Body of pancreas (tissue), 4 donors: ENCODE measurements at places on chromosomes 16 and 17.

DNA sequence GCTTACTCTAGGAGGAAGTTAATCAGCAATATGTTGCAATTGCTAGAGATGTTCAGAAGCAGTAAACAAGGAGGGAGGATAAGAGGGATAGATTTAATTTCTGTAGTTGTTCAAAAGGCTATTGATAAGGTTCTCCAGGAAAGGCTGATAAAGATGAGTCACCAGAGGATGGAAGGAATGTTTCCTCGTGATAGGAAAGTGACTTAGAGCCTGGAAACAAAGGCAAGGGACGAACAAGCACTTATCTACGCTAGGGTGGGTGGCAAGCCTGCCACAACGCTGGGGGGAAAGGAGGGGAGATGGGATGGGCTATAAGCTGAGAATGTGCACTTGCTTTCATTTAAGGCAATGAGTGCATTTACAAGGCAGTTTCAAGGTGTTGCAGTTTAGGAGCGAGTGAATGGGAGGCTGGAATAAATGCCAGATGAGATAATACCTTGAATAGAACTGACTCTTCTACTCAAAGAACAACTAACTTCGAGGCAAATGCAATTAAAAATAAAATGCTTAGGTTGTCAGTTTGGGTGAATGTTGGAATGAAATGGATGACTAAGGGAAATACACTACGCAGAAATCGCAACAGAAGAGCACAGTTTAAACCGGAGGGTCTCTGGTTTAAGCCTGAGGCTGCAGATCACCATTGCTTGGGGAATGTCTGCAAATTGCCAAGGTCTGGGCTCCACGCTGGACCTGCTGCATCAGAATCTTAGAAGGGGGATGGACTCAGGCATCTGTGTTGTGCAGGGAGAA is 76.0 kb upstream of the RBBP6 start:
- no peak for DNase-seq

- DNase-seq: no peak
Observed at GRCh38 chr16:6903671-6904070, 429.0 kb upstream of the RBFOX1 start.

GRCh38 chr17:5027916-5028315 is 7.3 kb downstream of the SLC52A1 start:
- DNase-seq: no peak

DNA sequence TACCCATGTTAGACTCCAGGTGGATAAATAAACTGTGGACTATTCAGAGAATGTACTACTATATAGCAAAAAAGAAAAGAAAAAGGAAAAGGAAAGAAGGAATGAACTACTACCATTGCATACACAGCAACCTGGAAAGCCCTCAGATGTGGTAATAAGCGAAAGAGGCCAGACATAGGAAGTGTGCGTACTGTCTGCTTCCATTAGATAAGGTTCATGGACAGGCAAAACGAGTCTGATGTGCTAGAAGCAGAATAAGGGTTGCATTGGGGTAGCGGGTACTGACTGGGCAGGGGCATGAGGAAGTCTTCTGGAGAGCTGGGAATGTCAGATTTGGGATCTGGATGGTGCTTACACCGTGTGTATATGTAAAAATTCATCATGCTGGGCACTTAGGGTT is 21.8 kb downstream of the CLEC16A start:
- no peak for DNase-seq

DNA sequence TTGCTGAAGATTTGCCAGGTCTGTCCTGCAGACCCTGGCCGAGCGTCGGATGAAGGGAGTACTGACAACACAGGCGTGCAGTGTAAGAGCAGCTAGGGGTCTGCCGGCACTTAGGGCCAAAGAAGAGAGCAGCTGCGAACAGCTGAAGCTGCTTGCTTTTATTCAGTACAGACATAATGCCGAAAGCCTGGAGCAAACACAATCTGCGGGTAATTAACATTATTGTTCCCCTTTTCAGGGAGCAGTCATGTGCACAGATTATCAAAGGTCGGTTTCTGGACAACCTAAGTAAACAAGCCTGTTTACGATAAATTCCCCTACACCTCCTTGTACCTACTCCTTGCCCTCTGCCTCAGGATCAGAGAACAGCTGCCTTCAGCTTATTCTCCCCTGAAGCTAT is 12.0 kb upstream of the KRT23 start:
- DNase-seq: no peak

DNA sequence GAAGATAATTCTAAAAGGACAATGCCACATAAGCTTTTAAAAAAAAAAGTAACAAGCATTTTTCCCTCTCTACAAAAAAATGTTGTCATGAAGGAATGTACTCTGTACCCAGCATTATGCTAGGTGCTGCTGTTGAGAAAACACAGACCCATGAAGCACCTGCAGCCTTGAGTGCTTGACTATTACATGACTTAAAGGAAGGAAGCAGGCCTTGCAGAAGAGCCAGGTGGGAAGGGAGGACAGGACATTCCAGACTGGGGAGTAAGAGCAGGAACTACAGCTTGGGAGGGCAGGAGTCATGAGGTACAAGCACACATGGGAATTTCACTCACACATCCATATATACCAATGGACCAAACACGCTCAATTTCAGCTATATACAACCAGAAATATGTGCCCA is 3.8 kb downstream of the MYO1D start:
- no peak for DNase-seq

DNA sequence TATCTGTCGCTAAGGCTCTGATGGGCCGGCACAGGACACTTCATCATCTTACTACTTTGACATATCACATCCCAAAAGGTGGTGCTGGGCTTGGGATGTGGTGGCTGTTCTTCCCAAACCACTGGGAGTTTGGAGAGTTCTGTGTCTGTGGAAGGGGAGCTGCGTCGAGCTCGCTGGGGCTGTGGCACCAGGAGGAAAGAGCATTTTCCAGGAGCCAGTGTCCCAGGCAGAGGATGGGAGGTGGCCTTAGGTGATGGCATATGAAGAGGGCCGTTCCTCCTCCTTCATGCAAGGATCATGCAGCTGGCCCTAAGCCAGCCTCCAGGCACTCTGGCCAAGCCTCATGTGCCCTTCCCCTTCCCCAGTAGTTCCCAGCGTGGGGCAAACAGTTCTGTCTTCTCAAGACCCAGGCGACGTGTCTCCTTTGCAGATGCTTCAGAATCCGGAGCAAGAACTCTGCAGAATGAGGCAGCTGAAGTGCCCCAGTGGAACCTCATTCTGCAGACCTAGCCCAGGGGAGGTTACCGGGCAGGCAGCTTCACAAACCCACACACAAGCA is 89.4 kb upstream of the TNRC6C start:
- DNase-seq: no peak

DNA sequence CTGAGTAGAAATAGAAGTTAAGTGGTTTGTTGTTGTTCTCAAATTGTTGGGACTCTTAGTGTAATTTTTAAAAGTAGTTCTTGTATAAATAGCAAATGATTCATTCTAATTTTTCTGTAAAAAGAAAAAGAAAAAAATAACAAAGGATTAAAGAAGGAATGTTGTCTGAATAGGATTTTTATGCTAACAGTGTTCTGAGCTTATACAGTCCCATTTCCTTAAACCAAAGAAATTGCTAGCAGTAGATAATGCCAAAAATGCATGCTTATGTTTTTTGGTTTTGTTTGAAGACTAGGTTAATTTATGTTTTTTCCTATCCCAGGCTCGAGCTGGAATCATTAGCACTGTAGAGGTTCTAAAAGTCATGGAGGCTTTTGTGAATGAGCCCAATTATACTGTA is 44.7 kb upstream of the KPNB1 start:
- no peak for DNase-seq

- DNase-seq: peak; percentile 58
Observed at GRCh38 chr16:81315271-81316175, 761 bp downstream of the GAN start.

DNA sequence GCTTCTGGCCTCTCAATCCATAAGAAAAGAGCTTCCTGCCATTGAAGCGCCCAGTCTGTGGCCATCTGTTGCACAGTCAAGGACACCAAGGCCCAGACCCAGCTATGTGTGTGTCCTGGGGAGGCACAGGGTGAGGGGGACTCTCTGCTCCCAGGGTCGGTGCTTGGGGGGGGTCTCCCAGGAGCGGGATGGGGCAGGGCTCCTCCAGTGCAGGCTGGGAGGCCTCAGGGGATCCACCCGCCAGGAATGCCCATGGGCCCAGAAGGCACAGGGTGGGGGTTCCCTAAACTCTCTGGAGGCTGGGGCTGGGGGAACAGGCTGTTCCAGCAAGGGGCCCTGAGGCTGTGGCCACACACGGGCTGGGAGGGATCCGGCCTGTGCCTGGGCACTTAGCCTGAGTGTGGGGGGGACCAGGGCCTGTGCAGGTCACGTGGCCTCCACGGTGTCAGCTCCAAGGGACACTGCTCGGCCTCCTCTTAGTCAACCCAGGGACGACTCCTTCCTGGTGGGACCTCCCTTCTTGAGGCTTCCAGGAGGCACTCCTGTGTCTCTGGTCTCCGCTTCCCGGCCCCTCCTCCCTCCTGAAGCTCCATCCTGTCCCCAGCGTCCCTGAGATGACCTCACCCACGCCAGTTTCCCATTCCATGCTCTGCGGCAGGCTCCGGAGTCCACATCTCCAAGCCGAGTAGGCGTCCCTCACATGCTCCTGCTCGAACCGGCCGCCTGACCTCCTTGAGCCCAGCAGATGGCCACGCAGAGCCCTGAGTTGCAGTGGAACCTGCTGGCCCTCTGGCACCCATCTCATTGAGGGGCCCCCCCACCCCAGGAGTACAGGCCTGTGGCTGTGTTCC is 23.1 kb upstream of the BAHCC1 start:
- DNase-seq: peak; percentile 49

DNA sequence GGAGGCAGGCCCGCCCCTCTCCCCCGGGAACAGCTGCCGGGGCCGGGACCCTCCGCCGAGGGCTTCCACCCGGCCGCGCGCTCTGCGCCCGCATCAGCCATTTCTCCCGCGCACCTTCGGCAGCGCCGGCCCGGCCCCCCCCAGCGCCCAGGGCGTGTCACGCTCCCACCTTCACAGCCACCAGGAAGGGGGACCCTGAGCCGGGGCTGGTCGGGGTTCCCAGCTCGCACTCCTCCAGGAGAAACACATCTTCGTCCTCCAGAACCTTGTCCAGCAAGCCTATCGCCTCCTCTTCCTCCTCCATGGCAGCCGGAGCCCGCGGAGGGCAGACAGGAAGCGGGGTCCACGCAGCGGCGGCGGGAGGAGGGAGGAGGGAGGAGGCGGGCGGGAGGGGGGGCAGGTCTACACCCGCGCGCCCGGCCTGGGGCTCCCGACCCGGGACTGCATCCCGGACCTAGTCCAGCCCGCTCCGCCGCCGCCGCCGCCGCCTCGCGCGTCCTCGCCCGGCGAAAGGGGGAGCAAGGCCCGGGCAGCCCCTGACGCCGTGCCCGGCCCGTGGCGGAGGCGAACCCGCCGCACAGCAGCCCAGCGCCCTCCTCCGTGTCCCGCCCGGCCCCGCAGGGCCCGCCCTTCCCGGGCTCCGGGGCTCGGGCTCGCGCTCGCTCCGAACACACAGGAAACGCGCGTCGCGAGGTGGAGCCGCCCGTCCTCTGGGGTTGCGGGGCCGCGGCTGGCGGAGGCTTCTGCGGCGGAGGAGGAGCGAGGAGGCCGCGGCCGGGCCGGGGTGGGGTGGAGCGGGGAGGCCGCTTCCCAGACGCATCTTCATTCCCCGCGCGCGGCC is 70.8 kb downstream of the ABR start:
- peak; percentile 50 for DNase-seq

- no peak for DNase-seq
Observed at GRCh38 chr17:77498091-77498741, 357.4 kb downstream of the SEC14L1 start.

- DNase-seq: no peak
Observed at GRCh38 chr17:42566215-42566882, 551 bp upstream of the MLX start.

DNA sequence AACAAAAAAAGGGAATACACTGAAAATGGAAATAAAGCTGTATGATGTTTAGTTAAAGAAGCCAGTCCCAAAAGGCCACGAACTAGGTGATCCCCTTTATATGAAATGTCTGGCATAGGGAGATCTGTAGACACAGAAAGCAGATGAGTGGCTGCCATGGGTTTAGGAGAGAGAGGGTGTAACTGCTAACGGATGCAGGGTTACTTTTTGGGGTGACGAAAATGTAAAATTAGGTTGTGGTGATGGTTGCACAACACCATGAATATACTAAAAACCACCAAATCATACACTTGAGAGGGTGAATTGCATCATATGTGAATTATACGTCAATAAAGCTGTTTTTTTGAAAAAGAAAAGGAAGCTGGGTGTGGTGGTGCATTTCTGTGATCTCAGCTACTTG is 99.6 kb downstream of the ADCY9 start:
- DNase-seq: no peak

- no peak for DNase-seq
Observed at GRCh38 chr17:10806545-10807262, 2.8 kb upstream of the TMEM238L start.

GRCh38 chr16:89192956-89193575 is 7.3 kb downstream of the SLC22A31 start:
- no peak for DNase-seq

DNA sequence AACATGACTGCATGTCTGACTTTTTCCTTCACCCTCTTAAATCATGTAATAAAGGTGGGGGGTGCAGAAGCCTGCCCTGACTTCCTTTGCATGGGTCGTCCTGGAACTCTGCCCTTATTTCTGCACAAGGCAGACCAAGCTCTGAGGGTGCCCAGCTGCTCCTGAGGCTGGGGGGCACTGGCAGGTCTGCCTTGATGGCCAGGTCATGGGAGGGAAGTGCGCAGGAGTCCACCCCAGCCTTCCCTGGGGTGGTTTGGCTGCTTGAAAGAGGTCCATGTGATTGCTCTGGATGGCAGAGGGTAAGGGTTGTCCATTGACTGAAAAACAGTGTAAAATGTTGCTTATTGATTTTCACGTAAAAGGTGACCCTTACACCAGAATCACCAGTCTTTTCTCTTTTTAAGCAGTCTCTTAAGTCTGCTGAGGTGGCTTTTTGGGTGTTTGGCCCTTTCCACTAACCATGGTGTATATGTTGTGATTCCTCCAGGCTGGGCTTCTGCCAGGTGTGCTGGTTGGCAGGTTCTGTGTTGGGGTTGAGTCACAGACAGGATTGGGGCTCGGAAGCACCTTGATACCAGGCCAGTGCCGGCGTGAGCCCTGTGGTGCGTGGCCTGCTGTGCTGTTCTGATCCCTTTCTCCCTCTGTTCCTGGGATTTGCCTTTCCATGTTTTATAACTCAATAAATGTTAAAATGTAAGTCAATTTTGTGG is 19.4 kb downstream of the DHX38 start:
- DNase-seq: peak; percentile 1

GRCh38 chr17:27384261-27384701 is 72.0 kb upstream of the KSR1 start:
- DNase-seq: peak; percentile 84

DNA sequence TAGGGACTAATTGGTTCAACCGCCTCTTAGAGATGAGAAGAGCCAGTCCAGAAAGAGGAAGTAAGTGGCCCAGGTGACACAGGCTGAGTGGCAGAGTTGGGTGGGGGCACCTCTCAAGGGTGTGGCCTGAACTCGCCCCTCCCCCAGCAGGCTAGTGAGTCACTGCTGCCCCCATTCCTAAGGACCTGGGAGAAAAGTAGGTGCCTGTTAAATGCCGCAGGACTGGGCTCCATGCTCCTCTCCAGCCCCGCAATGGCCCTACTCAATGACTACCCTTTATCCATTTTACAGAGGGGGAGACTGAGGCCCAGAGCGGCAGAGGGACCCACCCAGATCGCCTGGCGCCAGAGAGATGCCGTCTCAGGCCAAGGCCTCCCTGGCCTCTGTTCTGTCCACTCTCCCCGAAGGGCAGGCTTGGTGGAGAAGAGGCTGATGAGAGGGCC is 8.1 kb downstream of the TMEM235 start:
- no peak for DNase-seq

GRCh38 chr16:11356573-11357331 is 11.5 kb downstream of the RMI2 start:
- DNase-seq: peak; percentile 72

- no peak for DNase-seq
Observed at GRCh38 chr16:25063865-25064264, 47.7 kb upstream of the LCMT1 start.
